Ascending aorta (tissue), 2 donors: ENCODE measurements at places on chromosomes 7 and 10.

DNA sequence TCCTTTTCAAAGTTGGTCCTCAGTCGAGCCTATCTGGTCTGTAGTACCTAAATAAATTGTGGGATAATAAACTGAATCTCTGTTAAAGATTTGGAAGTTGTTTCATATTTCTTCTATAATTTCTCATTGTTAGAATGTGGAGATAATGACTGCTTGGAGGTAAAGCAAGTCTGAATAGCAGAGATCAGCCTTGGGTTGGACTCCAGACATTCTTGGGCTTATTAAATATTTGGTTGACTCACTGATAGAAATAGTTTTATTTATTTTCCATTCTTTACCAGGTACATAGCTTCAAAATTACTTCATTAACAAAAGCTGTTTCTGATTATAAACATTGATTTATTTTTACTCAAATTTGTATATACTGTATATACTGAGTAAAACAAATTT is 34.3 kb downstream of the TPST1 start:
- no peak for DNase-seq

DNA sequence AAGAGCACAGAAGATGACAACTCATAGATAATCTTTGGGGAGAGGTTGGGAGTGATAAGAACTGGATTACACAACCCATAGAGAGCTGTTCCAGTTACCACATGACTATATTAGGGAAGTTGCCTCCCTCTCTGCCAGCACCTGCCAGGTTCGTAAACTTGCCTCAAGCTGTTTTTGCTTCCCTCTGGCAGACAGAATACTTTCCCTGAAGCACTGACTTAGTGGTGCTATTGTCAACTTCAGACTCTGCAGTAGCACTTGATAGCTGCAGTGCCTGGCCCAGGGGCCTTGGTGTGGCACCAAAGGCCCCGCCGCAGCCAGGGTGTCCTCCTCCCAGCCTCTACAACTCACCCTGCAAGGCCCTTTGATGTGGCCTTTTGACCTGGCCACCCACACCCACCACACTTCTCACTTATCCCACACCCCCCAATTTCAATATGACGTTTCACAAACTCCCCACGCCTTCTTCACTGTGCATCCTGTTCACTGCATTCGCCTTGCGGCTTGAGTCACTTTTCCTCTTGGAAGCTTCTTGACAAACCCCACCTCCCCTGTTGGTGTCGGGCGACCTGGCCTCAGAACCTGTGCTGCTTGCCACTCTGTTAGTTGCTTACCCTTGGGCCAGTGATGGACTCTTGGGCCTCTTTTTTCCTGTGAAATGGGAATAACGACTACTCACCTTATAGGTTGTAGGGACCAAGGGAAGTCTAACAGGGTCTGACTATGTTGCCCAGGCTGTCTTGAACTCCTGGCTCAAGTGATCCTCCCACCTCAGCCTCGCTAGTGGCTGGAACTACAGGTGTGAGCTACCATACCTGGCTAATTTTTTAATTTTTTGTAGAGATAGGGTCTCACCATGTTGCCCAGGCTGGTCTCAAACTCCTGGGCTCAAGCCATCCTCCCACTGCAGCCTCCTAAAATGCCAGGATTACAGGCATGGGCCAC is 50.2 kb upstream of the PODXL start:
- no peak for DNase-seq

DNA sequence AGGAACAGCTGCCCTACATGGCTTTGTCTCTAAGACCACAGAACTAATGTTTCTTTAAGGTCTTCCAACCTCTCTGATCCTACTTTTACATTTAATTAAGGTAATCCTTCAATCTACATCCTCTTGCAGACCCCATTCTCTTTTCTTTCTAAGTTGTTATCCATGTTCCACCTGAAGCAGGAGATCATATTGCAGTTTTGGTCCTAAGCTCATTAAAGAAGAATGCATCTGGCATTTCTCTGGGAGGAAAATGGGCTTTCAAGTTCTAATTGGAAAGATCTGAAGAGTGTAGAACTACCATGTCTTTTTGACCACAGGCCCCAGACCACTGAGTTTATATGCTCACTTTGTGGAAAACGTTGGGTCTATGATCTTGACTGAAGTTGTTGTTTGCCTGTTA is 111.2 kb downstream of the SEM1 start:
- DNase-seq: no peak

GRCh38 chr7:49669285-49669684 is 104.2 kb upstream of the VWC2 start:
- DNase-seq: no peak

- DNase-seq: no peak
Measured at GRCh38 chr7:41698114-41698513, 4.8 kb downstream of the INHBA start.

DNA sequence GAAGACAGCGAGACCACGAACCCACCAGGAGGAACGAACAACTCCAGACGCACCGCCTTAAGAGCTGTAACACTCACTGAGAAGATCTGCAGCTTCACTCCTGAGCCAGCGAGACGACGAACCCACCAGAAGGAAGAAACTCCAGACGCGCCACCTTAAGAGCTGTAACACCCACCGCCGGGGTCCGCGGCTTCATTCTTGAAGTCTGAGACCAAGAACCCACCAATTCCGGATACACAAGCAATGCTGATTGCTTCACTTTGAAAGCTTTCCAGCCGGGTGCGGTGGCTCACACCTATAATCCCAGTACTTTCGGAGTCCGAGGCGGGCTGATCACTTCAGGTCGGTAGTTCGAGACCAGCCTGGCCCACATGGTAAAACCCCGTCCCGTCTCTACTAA is 177.2 kb upstream of the MYO3A start:
- DNase-seq: no peak

GRCh38 chr7:21580073-21580521 is 37.3 kb downstream of the DNAH11 start:
- DNase-seq: no peak
